Inflammatory macrophage treated with lipopolysaccharide for 1 hour (primary cell): ENCODE measurements at places on chromosomes 3 and 15.
A peak's percentile ranks its signal among the peaks of the same experiment; 100 is the strongest.

DNA sequence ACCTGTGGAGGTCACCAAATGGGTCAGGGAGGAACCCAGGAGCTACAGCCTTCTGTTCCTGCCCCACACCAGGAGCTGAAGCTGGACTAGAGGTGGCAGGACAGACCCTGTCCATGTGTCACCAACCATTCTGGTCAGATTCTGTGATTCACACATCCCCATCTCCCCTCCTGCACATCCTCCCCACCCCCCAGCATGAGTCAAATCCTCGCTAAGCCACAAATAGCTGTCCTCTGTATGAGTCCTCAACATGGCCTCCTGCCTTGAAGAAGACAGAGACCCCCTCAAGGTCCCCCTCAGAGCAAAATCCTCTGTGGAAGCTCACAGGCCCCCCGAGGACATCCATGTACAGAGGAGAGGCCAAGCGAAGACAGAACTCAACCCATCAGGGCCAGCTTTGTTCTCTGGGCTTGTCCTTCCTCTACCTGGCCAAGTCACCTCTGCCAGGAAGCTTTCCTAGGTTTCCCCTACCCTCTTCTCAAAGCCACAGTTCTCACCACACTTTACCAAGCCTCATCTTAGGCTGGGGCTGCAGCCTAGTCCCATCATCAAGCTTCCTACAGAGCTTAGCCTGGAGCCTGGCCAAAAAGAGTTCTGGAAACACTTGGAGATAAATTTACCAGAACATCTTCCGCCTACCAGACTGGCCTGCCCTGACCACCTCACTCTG lies 17.1 kb downstream of the CACNA2D2 start:
- DNase-seq: no peak

DNA sequence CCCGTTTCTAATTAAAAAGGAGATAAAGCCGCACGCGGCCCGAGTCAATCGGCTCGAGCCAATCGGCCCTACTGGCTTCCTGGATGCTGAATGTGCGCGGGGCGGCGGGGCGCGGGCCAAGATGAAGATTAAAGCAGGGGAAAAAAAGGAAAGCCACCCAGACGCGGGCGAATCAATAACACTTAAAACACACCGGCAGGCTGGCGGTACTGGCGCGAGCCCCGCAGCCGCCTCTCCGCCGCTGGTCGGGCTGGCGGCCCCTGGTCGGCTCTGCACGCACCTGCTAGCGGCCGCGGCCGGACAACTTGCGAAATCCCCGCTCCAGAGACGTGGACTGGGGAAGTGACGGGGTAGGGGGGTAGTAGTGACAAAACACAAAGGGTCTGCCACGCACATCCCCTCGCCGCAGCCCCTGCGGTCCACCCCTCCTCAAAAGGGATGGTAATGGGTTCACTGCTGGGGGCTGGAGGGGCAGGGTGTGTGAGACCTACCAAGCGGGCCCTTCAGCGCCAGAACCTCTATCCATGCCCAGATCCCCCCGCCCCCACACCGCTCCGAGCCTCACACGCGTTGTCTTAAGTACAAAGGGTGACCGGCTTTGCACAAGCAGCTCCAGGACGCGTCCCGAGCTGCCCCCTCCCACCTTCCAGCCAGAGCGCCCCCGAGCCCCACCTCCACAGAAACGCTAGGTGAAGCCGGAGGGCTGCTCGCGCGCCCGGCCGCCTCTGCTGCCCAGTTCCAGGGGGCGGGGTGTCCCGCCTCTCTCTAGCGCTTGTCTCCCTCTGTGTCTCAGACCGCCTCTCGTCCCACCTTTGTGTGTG lies 1.4 kb downstream of the WNT7A start:
- DNase-seq: no peak

GRCh38 chr15:39498629-39499028 lies 82.2 kb upstream of the THBS1 start:
- no peak for DNase-seq

GRCh38 chr3:187593451-187593850 lies 76.7 kb downstream of the SST start:
- no peak for DNase-seq

DNA sequence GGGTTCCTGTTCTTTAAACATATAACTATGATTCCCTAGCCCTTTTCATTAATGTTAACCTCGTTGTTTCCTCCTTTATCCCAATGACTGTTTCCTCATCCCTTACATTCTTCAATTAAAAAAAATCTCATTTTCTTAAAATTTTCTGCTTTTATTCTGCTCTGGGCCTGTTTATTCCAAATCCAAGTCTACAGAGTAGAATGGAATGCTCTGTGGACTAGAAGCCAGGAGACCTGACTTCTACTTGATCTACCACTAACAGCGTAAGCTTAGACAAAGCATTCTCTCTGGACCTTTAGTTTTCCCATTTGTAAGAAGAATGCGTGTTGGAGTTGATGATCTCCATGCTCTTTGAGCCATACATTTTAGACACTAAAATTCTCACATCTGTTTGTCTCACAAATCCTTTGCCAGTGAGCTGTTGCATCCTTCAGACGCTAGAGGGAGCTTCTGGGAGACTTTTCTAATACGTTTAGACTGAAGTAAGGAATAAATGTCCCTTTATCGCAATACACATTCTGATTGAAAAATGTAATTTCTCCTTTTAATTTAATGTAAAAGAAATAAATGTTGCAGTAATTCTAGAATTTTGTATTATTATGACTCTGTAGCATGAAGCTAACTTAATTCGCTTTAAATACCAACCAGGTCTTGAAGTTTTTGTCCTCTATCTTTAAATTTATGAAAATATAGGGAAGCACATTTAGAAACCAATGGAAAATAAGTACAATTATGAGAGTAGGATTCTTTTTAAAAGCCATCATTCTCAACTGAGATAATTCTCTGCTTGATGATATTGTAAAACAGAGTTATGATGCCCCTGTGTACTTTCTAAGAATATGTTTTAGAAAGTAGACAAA lies 21.7 kb upstream of the GMNC start:
- DNase-seq: peak; percentile 35

- DNase-seq: no peak
These were observed 18.5 kb downstream of the MIX23 start for GRCh38 chr3:122364490-122364889.

- no peak for DNase-seq
These were observed 145.9 kb upstream of the GALNT15 start for GRCh38 chr3:16028604-16029003.

- no peak for DNase-seq
These were observed 401.9 kb upstream of the IL12A start for GRCh38 chr3:159586571-159587202.

DNA sequence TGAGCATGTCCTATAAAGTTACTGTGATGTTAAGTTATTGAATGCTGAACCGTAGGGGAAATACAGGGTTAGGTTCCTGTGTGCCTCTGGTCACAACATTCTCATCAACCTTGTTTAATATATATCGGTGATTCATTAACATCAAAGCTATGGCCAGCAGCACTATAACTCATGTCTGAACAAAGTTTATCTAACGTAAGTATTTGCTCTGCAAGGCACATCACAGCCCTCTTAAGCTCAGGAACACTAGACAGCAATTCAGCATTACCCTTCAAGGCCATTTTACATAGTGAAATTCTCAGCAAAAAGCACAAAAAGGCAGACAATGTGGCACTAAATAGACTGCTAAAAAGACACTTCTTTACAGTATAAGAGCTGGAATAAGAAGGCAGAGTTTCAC lies 48.2 kb upstream of the FNDC3B start:
- DNase-seq: no peak

DNA sequence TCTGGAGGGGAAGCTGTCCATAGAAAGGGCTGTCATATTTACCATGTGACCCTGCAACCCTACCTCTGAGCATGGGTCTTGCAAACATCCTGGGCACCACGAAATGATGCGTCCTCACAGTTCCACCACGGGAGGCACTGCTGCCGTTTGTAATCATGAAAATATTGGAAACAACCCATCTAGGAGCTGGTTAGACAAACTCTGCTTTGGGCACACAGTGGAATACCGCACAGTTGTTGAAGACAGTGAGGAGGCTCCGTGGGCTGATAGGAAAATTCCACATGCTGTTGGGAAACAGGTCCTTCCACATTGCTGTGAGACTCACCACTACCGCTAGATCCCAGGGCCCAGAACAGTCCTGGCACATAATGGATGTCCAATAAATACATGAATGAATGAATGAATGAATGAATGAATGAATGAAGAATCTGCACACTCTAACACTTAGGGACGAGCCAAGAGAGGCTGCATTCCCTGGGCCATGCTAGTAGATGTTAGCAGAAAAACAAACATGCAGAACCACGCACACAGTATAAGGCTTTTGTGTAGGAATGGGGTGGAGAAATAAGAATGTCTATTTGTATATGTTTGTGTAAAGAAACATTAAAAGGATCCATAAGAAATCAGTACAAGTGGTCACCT lies 40.6 kb downstream of the TPRA1 start:
- DNase-seq: peak; percentile 6

- peak; percentile 12 for DNase-seq
These were observed 11.5 kb upstream of the LMCD1 start for GRCh38 chr3:8490079-8490552.

DNA sequence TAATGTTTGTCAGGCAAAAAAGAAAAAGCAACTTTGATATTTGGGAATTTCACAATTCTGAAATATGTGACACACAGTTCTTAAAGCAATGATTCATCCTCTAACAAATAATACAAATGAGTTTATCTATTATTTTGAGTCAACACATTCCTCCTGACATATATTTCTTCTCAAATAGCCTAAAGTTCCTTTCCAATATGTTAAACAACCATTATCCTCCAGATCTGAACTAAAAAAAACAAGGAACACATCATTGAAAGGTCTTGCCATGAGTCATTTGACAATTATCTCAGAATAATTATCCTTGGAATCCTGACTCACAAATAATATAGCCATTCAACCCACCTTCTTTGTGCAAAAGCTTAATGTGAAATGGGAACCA lies 208.7 kb upstream of the CDIN1 start:
- DNase-seq: no peak

GRCh38 chr3:88809993-88810392 lies 297.4 kb upstream of the EPHA3 start:
- no peak for DNase-seq

- peak; percentile 81 for DNase-seq
These were observed 35.5 kb upstream of the CCR2 start for GRCh38 chr3:46318207-46318927.

GRCh38 chr3:136994772-136995516 lies 37.2 kb downstream of the IL20RB start:
- DNase-seq: peak; percentile 22

- no peak for DNase-seq
These were observed 67.6 kb downstream of the DAPK2 start for GRCh38 chr15:63978511-63979261.

DNA sequence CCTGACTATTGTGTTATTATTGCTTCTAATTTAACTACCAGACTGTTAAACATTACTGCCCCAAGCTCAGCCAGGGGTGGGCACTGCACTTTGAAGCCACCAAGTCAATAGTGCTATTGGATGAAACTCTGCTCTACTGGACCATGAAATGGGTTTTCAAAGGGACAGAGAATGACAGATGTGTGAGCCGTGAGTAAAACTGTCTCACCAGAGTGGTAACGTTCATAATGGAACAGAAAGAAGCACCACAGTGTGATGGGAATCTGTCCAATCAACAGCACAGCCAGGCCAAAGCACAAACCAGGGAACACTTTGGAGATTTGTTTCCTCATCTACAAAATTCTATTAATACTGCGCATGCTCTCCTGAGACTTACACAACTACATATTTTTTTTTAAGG lies 171.8 kb upstream of the LPP start:
- DNase-seq: no peak

GRCh38 chr3:55097441-55097840 lies 169.6 kb upstream of the LRTM1 start:
- no peak for DNase-seq

DNA sequence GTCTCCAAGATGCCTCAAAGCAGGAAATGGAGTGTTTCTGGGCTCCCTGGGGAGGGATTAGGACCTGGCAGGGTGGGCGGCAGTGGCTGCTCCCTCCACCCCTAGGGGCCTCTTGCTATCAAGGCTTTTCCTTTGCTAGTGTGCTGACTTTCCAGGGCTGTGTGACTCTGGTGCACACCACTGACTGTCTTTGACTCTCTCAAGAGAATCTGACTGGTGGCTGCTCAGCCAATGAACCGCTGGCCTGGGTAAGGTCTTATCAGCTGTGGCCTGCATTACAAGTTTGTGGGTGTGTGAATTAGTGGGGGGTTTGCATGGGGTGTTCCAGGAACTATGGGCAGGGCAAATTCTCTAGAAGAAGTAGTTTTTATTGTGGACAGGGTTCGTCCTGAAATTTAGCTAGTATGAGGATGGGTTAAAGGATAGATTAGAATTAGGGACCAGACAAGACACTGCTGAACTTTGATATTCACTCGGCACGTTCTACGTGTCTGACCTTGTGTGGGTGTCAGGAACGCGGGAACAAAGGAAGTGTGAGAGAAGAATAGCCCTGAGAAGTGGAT lies 29.5 kb downstream of the SIAH2 start:
- no peak for DNase-seq

DNA sequence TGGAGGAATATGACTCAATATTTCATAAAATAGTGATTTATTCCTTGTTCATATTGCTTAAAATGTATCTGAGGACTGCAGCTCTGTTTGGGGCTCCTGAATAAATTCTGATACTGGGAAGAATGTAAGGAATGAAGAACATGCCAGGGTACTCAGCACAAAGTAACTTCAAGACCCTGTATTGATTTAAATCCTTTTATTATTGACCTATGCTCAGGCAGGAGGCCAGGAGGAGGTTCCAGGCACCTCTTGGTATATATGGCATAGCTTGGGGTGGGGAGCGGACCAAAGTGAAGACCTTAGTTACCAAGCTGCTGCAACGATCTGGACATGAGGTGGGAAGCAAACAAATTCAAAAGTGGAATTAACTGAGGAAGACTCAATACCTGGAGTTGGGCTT lies 142.8 kb upstream of the PEX5L start:
- no peak for DNase-seq

DNA sequence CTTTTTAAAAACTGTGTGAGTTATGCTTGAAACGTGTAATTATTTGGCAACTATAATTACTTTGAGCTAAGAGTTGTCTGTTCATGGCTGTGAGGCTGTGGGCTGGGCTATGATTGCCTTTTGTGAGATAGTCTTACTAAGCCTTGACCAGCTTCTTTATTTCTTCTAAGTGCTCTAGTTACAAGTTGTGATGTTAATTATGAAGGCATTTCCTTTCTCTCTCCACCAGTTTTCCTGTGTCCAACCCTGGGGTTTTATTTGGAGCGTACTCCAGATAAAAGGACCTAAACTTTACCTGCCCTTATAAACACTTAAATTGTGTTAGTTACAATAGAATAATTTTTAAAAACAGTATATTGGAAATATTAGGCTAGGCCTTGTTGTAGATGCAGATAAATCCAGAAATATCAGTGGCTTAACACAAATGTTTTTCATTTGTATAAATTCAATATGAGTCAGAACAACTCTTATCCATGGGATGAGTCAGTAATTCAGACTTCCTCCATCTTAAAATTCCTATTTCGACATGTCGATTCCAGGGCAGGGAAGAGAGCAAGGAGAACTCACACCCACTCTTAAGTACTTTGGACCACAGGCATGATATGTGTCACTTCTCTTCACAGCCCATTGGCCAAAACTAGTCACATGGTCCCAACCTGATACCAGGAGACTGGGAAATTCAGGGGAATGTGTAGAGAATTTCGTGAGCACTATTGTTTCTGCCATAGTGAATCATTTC lies 17.0 kb downstream of the TMEM62 start:
- peak; percentile 39 for DNase-seq

- no peak for DNase-seq
These were observed 97.3 kb upstream of the ROPN1 start for GRCh38 chr3:124089214-124089613.
